ENCODE measurements at places on chromosomes 5 and 9.

DNA sequence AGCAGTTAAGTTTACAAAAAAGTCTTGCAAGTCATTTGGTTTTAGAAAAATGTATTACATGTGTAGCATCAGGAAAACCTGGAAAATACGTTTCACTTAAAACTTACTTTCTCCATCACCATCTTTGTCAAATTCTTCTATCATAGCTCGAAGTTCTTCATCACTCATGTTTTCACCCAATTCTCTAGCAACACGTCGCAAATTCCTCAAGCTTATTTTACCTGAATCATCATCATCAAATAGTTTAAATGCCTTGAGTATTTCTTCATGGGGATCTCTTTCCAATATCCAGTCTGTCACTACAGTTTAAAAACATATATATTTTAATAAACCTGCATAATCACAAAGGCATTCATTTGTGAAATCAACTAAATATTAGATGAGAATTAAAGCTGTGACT lies 10.3 kb downstream of the CETN3 start:
- DNase-seq = no peak

- no peak for DNase-seq
Measured at GRCh38 chr5:93274291-93274690, 306.7 kb downstream of the NR2F1-AS1 start.

DNA sequence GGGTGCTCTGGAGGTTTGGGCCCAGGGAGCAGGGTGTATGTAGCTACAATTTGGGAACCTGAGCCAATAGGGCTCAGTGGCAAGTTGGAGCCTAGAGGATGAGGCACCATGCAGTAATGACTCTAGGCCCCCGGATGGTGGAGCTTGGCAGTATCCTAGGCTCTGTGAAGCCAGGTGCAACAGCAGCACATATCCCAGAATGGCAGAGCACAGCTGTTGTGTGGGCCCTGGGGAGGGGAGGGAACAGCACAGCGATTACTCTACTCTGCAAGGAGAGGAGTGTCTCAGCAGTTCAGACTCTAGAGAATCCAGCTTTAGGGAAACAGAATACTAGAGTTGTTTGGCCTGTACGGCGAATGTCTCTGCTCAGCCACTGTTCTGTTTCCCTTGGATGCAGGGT lies 56.1 kb downstream of the LRRTM2 start:
- DNase-seq = no peak

- no peak for DNase-seq
Measured at GRCh38 chr9:131703697-131704096, 36.2 kb downstream of the RAPGEF1 start.

- DNase-seq = no peak
Measured at GRCh38 chr5:132497488-132497997, 7.0 kb upstream of the IRF1 start.

DNA sequence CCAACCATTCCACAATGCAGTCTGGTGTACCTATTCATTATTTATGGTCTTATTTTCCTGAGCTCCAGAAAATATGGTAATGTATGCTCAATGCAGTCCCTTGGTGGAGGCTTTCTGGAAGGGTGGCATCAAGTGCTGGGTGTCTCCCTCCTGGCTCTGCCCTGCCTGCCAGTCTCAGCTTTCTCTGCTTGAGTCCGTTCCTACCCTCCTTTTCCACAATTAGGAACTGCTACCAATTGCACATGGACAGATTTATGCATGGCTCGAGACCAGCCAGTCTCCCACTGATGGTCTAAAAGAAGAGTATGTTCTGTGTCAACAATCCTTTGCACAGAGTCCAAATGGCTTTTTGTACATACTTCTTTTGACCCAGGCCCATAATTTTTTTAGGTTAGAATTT lies 189.8 kb downstream of the TLE1 start:
- DNase-seq = no peak

- no peak for DNase-seq
Measured at GRCh38 chr9:36862206-36863145, 171.6 kb downstream of the PAX5 start.

- no peak for DNase-seq
Measured at GRCh38 chr5:138985256-138985655, 110.1 kb upstream of the LRRTM2 start.

DNA sequence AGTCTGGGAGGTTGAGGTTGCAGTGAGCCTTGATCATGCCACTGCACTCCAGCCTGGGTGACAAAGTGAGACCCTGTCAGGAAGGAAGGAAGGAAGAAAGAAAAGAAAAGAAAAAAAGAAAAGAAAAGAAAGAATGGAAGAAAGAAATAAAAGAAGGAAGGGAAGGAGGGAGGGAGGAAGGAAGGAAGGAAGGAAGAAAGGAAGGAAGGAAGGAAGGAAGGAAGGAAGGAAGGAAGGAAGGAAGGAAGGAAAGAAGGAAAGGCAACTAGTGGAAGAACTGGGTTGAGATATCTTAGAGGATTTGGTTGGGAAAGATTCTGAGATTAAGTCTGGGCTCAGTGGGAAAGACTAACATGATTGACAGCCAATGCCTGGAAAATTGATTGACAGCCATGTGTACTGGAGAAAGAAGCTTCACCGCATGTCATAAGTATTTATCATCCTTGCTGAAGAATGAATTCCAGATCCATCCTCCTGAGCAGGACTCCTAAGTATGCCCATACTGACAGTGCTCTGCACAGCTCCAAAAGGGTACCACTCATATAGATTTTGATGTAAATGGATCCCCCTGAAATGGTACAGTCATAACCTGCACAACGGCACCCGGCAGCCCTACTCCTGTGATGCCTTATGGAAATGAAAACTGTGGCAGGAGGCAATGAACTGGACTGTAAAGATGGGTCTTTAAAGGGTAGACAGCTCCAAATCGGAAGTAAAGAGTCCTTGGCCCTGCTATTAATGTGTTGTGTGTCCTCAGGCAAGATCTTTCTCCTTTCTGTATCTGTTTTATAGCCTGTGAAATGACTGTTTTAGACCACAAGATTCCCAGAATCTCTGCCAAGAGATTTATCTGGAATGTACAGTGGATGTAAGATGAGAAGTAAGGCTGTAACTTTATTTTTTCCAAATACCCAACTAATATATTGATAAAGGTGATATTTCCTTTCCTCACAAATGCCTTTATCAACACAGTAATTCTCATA lies 16.9 kb upstream of the ADRA1B start:
- no peak for DNase-seq
